ENCODE measurements at places on chromosomes 16 and 17. TPM values are rescaled to one million over a fixed set of nuclear protein-coding genes. Genes with fewer than 3 reads are reported as not detected.

The MYH1 gene
- not detected for polyA plus RNA-seq

The REXO5 gene
- 0.22 TPM for polyA plus RNA-seq

DNA sequence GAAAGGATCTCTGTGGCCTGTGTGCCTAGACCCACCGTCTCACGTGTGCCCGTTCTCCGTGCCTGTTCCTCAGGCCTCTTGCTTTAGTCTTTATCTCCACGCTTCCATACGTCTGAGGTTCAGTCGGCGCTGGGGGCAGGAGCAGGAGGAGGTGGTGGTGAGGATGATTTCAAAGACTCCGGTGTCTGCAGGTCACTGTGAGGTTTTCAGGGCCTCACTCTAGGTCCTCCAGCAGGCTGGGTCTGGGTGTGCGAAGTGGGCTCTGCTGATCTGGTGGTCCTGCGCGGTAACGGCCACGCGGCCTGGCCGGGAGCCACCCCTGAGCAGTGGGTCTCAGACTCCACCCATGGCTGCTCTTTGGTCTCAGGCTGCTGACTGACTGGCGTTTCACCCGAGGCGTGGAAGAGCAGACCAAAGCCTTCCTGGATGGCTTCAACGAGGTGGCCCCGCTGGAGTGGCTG is 14.4 kb upstream of the CLEC18A start:
- no peak overlapping the region for H3K27ac ChIP-seq
- no peak overlapping the region for H3K4me3 ChIP-seq

- no peak for DNase-seq
- no peaks in the 10 kb centered on the region for H3K36me3 ChIP-seq
- H3K4me3 ChIP-seq = no peak overlapping the region
- H3K27ac ChIP-seq = no peak overlapping the region
- H3K4me1 ChIP-seq = no peaks in the 10 kb centered on the region
- H3K27me3 ChIP-seq = no peaks in the 10 kb centered on the region
Measured at GRCh38 chr16:17847234-17847795, 376.6 kb upstream of the XYLT1 start.

DNA sequence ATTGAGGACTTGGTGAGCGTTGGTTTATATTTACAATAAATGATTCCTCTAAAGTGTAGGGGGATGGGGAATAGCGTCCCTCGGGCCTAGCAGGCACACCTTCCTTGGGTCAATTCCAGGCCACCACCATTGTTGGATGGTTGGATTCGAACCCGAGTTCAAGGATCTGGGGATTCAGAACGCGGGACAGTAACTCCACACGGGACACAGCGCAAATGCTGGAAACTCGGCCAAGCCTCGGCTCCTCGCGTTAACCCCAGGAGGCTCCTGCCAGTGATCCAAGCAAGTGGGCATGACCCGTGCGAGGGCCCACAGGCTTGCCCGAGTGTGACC is 613 bp downstream of the B9D1 start:
- peak overlapping the region; percentile 59 for H3K27ac ChIP-seq
- H3K4me3 ChIP-seq = peak overlapping the region; percentile 70
- no peak for DNase-seq
- no peaks in the 10 kb centered on the region for H3K36me3 ChIP-seq
- peaks cover 6% of the 10 kb centered on the region for H3K4me1 ChIP-seq

The IL32 gene
- polyA plus RNA-seq = 3,111 TPM

- DNase-seq = no peak
- H3K27ac ChIP-seq = no peak overlapping the region
- H3K27me3 ChIP-seq = no peaks in the 10 kb centered on the region
- no peaks in the 10 kb centered on the region for H3K36me3 ChIP-seq
- H3K4me1 ChIP-seq = no peaks in the 10 kb centered on the region
Measured at GRCh38 chr16:16168431-16168830, 54.9 kb downstream of the ABCC6 start.

GRCh38 chr17:62084585-62084984 is 19.5 kb upstream of the MED13 start:
- peaks cover 14% of the 10 kb centered on the region for H3K4me1 ChIP-seq
- no peaks in the 10 kb centered on the region for H3K27me3 ChIP-seq
- DNase-seq = no peak
- no peak overlapping the region for H3K27ac ChIP-seq

GRCh38 chr16:29687755-29688154 is 8.8 kb downstream of the QPRT start:
- peaks cover 5% of the 10 kb centered on the region for H3K4me1 ChIP-seq
- H3K36me3 ChIP-seq = no peaks in the 10 kb centered on the region
- no peak overlapping the region for H3K27ac ChIP-seq

- H3K36me3 ChIP-seq = no peaks in the 10 kb centered on the region
- no peak overlapping the region for H3K27ac ChIP-seq
- no peaks in the 10 kb centered on the region for H3K27me3 ChIP-seq
- H3K4me3 ChIP-seq = no peak overlapping the region
- no peak for DNase-seq
Measured at GRCh38 chr16:11340710-11341109, 4.5 kb upstream of the RMI2 start.

GRCh38 chr16:17374668-17375255 is 96.0 kb downstream of the XYLT1 start:
- no peaks in the 10 kb centered on the region for H3K27me3 ChIP-seq
- no peak overlapping the region for H3K4me3 ChIP-seq
- H3K36me3 ChIP-seq = no peaks in the 10 kb centered on the region
- DNase-seq = no peak
- no peak overlapping the region for H3K27ac ChIP-seq

The QPRT gene
- polyA plus RNA-seq = 0.69 TPM

DNA sequence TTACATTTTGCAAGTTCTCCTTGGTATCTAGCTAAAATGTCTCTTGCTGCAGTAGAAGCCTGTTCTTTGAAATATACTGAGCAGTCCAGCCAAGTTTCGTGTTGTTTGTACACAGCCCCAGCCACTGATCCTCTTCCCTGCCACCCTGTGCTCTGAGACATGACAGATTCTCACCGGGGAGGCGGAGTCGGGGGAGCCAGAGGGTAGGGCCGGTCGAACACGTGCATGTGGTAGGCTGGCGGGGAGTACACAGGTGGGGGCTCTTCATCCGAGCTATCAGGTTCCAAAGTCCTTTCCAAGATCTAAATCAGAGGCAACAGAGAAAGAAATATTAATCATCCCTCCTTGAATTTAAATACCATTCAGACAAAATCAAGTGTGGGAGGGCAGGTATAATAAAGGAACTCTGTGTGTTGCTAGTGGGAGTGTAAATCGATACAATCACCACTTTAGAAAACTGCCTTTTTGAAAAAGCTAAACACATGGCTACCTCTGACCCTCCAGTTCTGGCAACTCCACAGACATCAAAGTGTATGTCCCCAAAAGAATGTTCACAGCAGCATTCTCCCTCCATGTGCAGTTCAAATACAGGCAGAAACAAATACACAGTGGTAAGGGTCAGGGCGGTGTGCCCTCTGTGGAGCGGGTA is 29.7 kb upstream of the MRPS23 start:
- no peak overlapping the region for H3K27ac ChIP-seq
- DNase-seq = no peak
- peaks cover 9% of the 10 kb centered on the region for H3K4me1 ChIP-seq
- no peak overlapping the region for H3K4me3 ChIP-seq
- no peaks in the 10 kb centered on the region for H3K36me3 ChIP-seq

- no peak for DNase-seq
- H3K27me3 ChIP-seq = no peaks in the 10 kb centered on the region
- peaks cover 12% of the 10 kb centered on the region for H3K4me1 ChIP-seq
- no peak overlapping the region for H3K27ac ChIP-seq
Measured at GRCh38 chr16:80982646-80983045, 24.0 kb downstream of the CMC2 start.

The CCDC40 gene
- not detected for polyA plus RNA-seq

- peaks cover 11% of the 10 kb centered on the region for H3K4me1 ChIP-seq
- H3K27ac ChIP-seq = no peak overlapping the region
- H3K4me3 ChIP-seq = no peak overlapping the region
- H3K27me3 ChIP-seq = no peaks in the 10 kb centered on the region
Measured at GRCh38 chr17:29686993-29687590, 64.4 kb upstream of the CORO6 start.

The CLEC10A gene
- polyA plus RNA-seq = not detected

The KRTAP9-2 gene
- not detected for polyA plus RNA-seq

- H3K27me3 ChIP-seq = no peaks in the 10 kb centered on the region
- DNase-seq = peak; percentile 1
- no peak overlapping the region for H3K27ac ChIP-seq
- no peaks in the 10 kb centered on the region for H3K4me1 ChIP-seq
- H3K36me3 ChIP-seq = no peaks in the 10 kb centered on the region
Measured at GRCh38 chr16:83356266-83356665, 451.5 kb upstream of the HSBP1 start.

DNA sequence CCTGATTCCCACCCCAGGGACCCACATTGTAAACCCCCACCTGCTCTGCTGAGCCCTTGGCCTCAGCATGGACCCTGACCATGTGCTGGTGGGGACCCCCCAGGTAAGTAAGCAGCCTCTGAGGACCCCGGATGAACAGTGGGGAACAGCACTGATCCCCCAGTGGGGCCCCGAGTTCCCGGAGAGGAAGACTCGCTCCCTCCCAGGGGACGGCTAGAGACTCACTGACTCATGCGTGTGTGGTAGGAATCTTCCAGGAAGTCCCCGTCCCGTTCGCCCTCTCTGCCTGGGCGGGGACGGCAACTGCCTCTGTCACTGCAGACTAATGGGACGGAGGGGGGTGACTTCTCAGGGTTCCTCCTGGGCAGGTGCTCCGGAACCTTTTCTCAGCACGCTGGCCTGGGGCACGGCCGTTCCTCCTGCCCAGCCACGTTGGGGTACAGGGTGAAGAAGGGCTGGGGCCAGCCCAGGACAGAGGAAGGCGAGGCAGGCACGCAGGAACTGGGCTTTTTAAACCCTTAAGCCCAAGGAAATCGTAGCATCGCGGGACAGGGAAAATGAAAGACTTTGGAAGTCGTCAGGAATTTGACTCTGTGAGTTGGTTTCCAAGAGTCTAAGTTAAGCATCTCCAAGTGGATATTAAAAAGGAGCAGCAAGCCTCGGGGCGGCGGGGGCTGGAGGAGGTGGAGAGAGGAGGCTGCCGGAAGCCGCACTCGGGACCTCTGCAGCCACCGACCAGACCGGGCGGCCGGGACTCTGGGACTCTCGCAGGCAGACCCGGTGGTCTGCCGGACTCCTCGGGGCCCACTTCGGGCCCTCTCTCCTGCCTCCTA is 178.7 kb downstream of the SEC14L1 start:
- H3K27ac ChIP-seq = peak overlapping the region; percentile 46
- H3K36me3 ChIP-seq = no peaks in the 10 kb centered on the region
- H3K4me1 ChIP-seq = peaks cover 39% of the 10 kb centered on the region
- peak overlapping the region; percentile 38 for H3K4me3 ChIP-seq
- H3K27me3 ChIP-seq = no peaks in the 10 kb centered on the region

GRCh38 chr16:85416228-85417109 is 196.7 kb upstream of the GSE1 start:
- H3K36me3 ChIP-seq = no peaks in the 10 kb centered on the region
- peak; percentile 56 for DNase-seq
- no peak overlapping the region for H3K4me3 ChIP-seq
- peaks cover 4% of the 10 kb centered on the region for H3K4me1 ChIP-seq
- no peaks in the 10 kb centered on the region for H3K27me3 ChIP-seq

DNA sequence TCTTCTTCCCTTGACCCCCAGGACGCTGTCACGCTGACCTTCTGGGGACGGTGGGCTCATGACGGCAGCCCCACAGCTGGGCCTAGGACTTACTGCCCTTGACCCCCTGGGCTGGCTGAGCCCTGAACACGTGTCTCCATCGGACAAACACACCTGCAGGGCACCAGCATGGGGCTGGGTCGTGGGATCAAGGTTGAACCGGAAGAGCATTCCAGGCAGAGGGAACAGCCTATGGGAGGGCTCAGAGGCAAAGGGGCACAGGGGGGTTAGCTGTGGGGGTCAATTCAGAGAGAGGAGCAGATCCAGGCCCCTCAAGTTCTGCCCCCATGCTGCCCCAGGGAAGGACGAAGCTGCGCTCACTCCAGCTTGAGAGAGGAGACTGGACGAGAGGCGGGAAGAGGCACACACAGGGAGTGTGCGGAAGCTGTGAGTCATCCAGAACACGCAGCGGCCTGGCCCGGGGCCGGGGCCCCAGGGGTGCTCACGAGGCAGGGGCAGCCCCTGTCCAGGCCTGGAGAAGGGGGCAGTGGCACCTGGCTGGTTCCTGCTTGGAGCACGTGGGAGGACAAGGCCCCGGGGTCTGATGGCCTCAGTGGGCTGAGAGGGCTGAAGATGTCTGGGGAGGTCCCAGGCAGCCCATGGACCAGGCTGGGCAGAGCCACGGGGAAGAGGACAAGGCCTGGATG is 9.9 kb downstream of the SSTR5 start:
- no peak overlapping the region for H3K27ac ChIP-seq
- no peaks in the 10 kb centered on the region for H3K36me3 ChIP-seq
- peaks cover 3% of the 10 kb centered on the region for H3K27me3 ChIP-seq
- no peak overlapping the region for H3K4me3 ChIP-seq
- no peaks in the 10 kb centered on the region for H3K4me1 ChIP-seq

The CD79B gene
- polyA plus RNA-seq = 54.4 TPM

DNA sequence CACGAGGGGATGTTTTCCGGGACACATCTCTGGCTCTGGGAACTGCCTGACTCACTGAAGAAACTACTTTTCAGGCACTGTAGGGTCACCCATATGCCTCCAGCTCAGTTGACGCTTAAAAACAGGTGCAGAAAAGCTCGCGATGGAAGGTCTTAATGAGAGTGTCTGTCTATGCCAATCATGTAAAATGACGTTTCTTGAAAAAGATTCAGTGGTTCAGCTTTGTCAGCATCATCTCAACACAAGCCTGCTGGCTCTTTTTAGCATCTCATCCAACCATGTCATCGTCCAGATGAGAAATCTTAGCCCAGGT is 27.5 kb downstream of the OR1D5 start:
- no peak for DNase-seq
- no peaks in the 10 kb centered on the region for H3K27me3 ChIP-seq
- no peak overlapping the region for H3K27ac ChIP-seq
- H3K4me1 ChIP-seq = peaks cover 10% of the 10 kb centered on the region

The ERBB2 gene
- not detected for polyA plus RNA-seq

DNA sequence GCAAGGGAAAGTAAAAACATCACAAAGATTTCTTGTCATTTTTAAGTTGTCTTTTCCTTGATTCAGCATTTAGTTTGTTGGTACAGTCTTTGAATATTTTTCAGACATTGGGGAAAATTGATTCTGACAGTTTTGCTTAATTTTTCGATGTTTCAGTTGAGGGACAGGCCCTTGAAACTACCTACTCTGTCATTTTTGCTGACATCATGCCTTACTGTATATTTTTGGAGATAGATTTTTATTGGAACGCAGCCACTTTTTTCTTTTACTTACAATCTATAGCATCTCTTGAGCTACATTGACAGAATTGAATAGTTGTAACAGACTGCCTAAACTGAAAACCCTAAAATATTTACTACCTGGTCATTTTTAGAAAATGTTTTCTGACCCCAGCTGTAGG is 297.1 kb upstream of the KIF2B start:
- no peak for DNase-seq
- H3K4me1 ChIP-seq = no peaks in the 10 kb centered on the region
- H3K4me3 ChIP-seq = no peak overlapping the region
- no peaks in the 10 kb centered on the region for H3K27me3 ChIP-seq
- H3K36me3 ChIP-seq = no peaks in the 10 kb centered on the region

The KRT14 gene
- polyA plus RNA-seq = not detected

DNA sequence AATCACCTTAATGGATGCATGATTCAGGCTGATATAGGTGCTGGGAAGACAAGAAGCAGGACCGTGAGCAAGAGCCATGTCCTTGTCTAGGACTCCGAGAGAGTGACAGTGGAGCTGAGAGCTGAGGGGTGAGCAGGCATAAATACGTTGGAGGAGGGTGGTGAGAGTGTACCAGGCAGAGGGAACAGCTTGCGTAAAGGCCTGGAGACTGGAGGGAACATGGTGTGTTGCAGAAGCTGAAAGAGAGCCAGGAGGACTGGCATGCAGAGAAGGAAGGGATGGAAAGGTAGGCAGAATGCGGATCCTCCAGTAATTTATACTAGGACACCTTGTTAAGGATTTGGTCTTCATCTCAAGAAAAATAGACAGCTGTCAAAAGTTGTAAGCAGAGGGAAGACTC is 653.2 kb downstream of the HS3ST4 start:
- H3K4me1 ChIP-seq = no peaks in the 10 kb centered on the region
- no peak overlapping the region for H3K4me3 ChIP-seq
- DNase-seq = no peak
- no peaks in the 10 kb centered on the region for H3K36me3 ChIP-seq
- no peaks in the 10 kb centered on the region for H3K27me3 ChIP-seq
